ENCODE measurements at places on chromosomes 6 and 20. TPM values are rescaled to one million over a fixed set of nuclear protein-coding genes. Genes with fewer than 3 reads are reported as not detected.

DNA sequence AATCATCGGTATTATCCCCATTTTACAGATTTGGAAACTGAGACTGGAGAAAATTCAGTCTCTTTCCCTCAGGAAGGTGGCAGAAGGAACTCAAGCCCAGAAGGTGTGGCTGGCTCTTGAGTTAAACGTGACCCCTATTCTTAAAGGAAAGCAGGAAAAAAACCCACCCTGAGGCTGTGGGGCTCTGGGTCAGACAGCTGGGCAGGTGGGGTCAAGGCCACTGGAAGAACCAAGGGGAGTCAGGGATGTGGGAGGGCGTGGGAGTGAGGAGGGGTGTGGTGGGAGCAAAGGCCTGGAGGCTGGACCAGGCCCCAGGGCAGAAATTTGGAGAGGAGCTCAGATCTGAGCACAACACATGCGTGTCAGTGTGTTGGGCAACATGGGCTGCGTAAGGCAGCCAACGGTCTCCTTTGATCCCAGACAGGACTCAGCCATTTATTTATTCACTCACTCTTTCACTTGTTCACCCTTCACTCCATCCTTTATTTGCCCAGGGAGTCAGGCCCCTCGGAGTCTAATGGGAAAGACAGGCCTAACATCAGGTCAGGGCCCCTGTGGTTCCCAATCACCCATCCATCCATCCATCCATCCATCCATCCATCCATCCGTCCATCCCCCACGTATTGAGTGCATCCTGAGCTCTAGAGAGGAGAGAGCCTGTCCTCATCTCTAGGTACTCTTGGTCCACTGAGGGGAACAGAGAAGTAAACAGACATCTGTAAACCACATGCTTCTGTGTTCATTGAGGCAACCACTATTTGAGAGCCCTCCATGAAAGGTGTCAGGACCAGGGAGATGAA lies 165.0 kb downstream of the VEGFA start:
- DNase-seq = peak; percentile 31

DNA sequence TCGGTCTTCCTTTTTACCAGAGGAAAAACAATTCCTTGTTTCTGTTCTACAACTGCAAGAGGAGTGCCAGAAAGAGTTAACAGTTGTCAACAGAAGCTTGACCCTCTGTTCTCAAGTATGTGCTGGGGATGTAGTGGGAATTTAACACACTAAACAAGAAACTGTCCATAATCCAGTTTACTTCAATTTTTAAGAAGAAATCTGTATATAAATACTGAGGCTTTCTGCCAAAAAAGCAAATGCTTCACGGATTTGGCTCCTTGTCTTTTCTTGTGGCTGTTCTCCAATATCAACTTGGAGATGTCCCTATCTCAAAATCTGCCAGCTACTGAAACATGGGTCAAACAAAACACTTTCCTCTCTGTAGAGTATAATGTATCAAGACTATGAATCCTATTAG lies 26.8 kb downstream of the REV3L start:
- no peak for DNase-seq

- no peak for DNase-seq
Measured at GRCh38 chr20:48667889-48668413, 159.8 kb downstream of the PREX1 start.

GRCh38 chr6:110944681-110945151 lies 13.8 kb upstream of the GTF3C6 start:
- DNase-seq = no peak

DNA sequence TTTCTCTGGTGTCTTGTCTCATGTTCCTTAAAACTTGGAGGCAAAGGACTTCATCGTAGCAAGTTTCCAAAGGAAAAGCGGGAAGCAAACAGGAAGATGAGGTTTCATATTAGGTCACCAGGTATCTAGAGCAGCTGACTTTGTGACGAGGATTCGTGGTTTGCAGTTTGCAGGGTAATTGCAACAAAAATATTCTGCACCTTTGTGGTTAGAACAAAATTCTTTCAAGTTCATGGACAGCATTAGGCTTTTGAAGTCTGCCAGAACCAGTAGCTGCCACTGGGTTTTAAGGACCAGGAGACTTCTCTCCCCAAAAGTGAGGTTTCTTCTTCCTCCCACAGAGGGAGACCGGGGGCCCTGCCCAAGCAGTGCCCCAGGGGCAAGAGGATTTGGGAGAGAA lies 63.4 kb downstream of the RPP40 start:
- no peak for DNase-seq

- no peak for DNase-seq
Measured at GRCh38 chr6:137051790-137052472, 7.2 kb upstream of the IL20RA start.

DNA sequence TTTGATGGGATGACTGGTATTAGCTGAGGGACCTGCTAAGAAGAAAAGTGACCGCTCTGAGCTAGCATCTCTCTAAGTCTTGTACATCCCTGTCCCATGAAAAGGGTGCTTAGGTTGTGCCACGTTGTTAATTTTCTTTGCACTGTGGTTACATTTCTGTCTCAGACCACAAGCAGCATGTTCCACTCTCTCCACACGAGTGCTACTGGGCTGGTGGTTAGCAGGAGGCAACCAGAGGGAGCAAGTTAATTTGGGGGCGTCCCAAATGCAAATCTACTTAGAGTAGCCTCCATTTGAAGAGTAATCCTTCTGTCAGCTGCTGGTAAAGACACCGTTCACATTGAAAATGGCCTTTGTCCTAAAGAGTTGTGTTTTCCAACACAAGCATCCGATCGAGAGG lies 3.4 kb upstream of the SCML4 start:
- no peak for DNase-seq

DNA sequence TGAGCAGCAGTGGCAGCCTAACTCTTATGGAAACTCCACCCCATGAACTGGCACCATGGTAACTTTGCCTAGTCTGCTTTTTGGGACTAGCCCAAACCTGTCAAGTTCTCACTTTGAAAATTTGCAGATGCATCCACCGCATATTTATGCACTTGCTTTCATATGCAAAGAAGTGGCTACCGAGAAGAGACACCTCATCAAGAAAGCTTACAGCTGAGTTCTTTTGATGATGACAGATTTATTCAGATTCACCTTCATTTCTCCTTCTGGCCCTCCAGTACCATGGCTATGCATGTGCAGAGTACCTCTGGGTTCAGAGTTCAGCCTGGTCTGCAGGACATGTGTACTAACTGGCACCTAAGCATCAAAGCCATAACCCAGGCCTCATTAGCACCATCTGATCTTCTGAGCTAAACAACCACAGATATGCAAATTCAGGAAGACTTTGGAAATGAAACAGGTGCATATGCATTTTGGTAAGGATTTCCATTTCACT lies 154.3 kb upstream of the TENT5A start:
- no peak for DNase-seq

- DNase-seq = no peak
Measured at GRCh38 chr6:22147921-22148776, 148.7 kb downstream of the PRL start.

GRCh38 chr6:18395856-18396197 lies 8.7 kb downstream of the RNF144B start:
- DNase-seq = no peak

- no peak for DNase-seq
Measured at GRCh38 chr20:25707695-25708094, 11.0 kb upstream of the ZNF337 start.

- DNase-seq = no peak
Measured at GRCh38 chr6:6046716-6047115, 40.0 kb upstream of the NRN1 start.

GRCh38 chr20:12695937-12696336 lies 312.8 kb upstream of the SPTLC3 start:
- no peak for DNase-seq

DNA sequence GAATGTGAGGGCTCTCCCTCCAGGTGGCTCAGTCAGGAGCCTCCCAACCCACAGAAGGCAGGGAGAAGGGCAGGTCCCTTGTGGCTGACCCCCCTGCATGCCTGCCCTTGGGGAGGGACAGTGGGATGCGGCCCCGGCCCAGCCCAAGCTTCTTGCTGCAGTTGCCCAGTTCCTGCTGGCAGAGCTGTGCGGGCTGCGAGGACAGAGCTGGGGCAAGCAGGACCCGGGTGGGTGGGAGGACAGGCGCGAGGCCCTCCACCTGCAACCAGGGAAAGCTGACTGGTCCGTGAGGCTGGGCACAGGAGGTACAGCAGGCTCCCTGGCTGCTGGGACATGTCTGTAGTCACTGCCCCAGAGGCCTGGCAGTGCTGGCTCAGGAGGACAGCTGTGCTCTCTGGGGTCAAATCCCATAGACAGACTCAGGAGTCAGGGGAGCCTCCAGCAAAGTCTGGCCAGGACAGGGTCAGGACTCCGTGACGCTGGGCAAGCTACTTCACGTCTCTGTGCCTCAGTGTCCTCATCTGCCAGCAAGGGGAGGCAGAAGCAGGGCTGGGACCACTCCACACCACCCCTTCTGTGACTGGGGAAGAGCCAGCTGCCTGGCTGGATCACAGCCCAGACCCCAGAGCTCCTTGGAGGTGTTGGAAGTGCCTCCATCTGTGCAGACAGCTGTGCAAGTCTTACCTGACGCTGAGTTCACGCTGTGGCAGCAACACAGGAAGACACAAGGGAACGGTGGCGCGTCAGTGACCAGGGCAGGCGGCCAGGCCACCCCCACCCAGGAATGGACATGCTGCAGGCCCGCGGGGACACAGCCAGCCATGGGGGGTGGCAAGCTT lies 13.0 kb downstream of the UCKL1 start:
- DNase-seq = peak; percentile 59

DNA sequence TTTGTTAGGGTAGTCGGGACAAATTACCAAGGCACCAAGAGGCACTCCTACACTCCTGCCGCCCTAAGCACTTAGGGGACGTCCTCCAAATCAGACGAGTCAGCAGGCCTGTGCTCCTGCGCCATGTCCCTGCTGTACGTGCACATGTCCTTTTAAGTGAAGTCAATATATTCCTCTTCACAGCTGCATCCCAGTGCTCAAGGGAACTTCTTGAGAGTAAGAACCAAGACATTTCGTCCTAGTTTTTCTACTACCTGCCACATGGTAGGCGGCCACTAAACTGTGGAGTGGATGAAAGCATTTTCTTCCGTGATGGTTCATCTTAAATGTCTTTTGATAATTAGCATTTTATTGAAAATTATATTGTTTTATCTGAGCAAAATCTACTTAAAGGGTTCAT lies 100.7 kb downstream of the RPP40 start:
- DNase-seq = no peak

DNA sequence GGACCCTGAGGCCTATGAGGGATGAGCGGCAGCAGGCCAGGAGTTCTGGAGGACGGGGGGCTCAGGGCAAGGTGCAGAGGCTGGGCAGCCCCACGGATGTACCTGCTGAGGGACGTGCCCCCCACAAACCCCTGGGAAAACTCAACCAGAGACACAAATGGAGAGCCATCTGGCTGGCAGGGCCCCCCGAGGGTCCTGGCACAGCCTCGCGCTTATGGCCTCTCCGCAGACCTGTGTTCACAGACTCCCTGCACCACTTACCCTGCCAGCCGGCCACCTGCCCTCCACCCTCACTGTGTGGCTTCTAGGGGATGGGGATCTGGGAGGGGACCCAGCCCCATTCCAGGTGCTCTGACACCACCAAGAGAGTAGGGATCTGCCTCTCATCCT lies 3.4 kb upstream of the ZBTB46 start:
- DNase-seq = no peak

- no peak for DNase-seq
Measured at GRCh38 chr20:761418-762381, 6.6 kb downstream of the SLC52A3 start.

GRCh38 chr6:43268782-43269272 lies 25.5 kb downstream of the TTBK1 start:
- no peak for DNase-seq

- no peak for DNase-seq
Measured at GRCh38 chr6:11262242-11262641, 29.8 kb upstream of the NEDD9 start.

- peak; percentile 24 for DNase-seq
Measured at GRCh38 chr6:69866351-69866769, at the start of gene COL19A1. Gene COL19A1, plus strand, starts transcription at chr6:69866556. Its CDS starts 13,012 bp downstream, at chr6:69879568.

GRCh38 chr6:111888928-111889695 lies 15.9 kb upstream of the FYN start:
- DNase-seq = peak; percentile 46

The ATP9A gene
- 20.6 TPM for total RNA-seq

The BPIFB6 gene
- total RNA-seq = not detected

The MYBL2 gene
- total RNA-seq = not detected

The LY6G6D gene
- not detected for total RNA-seq

The RNF39 gene
- total RNA-seq = not detected

The MDFI gene
- total RNA-seq = 0.93 TPM

The TNNC2 gene
- total RNA-seq = 3,158 TPM

The OVOL2 gene
- total RNA-seq = not detected

The SLC22A3 gene
- 91.9 TPM for total RNA-seq

The CRYBG1 gene
- 0.91 TPM for total RNA-seq

The DLK2 gene
- total RNA-seq = not detected

The SSTR4 gene
- total RNA-seq = not detected

The GPR6 gene
- not detected for total RNA-seq

The SLC17A1 gene
- not detected for total RNA-seq

The NKX2-2 gene
- not detected for total RNA-seq

The PLG gene
- 0.20 TPM for total RNA-seq

The SYNE1 gene
- total RNA-seq = 74.6 TPM

Data from psoas muscle (tissue), 8 donors.